T-helper 2 cell (primary cell): ENCODE measurements at places on chromosomes 2 and 18.
A peak's percentile ranks its signal among the peaks of the same experiment; 100 is the strongest.

- no peak for DNase-seq
Observed at GRCh38 chr2:158178646-158179045, 77.0 kb downstream of the UPP2 start.

DNA sequence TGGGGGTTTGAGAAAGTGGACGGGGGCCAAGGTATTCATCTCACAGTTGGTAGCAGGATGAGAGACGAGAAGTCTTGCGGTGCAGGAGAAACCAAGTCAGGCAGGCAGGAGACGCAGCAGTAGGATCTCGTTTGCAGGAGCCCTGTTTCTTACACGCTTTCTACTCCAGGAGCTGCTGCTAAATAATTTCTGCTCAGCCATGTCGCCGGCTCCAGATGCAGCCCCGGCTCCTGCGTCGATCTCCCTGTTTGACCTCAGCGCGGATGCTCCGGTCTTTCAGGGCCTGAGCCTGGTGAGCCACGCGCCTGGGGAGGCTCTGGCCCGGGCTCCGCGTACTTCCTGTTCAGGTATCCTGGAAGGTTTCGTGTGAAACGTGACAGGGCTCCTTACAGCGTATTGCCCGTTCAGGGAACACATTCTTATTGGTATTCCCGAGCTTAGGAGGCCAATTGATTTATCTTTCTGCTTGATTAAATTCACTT is 494 bp downstream of the ANKZF1 start:
- no peak for DNase-seq

- DNase-seq = no peak
Observed at GRCh38 chr2:201975434-201975833, 58.2 kb upstream of the FZD7 start.

GRCh38 chr18:24500217-24500616 is 39.8 kb downstream of the HRH4 start:
- peak; percentile 11 for DNase-seq
